Right atrium auricular region (tissue), 2 donors: ENCODE measurements at places on chromosomes 4 and X.
A peak's percentile ranks its signal among the peaks of the same experiment; 100 is the strongest.

DNA sequence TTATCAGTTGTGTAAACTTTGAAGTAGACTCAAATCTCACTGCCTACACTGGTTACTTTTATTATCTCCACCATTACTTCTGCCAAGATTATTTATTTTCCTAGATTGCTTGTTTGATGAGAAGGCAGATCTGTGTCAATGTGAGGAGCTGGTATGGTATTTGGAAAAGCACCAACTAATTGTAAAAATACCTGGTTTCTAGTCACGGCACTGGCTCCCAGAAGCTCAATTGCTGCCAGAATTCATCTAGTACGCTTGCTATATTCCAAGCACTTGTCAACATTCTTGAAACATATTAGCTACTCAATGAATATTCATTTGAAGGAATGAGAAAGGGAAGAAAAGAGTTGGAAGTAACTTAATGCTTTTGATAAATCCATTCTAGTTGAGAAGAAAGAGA is 1376.8 kb upstream of the ADGRL3 start:
- DNase-seq, result no peak

DNA sequence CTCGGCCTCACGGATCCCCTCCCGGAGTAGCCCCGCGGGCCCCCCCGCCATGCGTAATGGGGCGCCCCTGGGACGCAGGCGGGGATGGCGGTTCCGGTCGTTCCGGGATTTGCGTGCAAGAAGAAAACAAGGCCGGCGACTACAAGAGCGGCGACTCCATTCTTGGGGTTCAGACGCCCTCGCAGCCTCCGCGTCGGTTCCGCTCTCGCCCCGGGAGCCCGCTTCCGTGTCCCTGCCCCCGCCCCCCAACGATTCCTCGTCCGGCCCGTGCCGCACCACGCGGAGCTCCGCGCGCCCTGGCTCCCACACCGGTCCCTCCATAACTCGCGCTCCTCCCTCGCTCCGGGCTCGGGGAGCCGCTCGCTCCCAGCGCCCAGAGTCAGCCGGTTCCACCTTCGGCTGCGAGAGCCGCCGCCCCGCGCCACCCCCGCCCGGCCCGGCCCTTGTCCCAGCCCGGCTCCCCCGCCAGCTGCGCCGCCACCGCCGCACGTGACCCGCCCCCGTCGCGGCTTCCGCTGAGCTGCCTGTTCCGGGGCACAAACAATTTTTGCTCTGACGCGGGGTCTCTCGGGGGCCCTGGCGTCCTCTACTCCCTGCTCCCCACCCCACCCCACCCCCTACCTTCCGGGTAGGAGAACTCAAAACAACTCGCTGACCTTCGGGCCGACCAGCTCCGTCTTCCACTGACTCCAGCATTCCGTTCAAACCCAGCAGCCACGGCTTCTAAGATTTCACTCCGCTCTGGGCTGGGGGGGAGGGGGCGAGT is 78.8 kb upstream of the BCOR start:
- DNase-seq, result peak; percentile 76

- no peak for DNase-seq
These were observed 48.6 kb upstream of the NAP1L5 start for GRCh38 chr4:88746206-88746605.

GRCh38 chrX:43595931-43596330 is 60.2 kb upstream of the MAOA start:
- DNase-seq, result no peak

DNA sequence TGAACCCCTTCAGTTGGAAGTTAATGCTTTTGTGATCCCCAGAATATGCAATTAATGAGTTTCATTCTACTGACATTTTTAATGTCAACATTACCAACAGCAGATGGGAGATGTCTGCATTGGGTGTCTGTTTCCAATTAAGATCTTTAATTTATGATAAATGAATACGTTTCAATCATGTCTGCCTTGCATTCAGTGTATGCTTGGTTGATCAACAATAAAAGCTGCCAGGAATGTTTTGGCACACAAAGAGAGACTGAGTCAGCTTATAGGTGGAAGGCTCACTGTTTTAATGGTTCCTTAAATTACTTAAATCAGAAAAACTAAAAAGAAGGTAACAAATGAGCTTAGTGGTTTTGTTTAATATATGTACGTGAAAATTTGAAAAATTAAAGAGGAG is 359.9 kb upstream of the CNKSR2 start:
- DNase-seq, result no peak

GRCh38 chr4:110216129-110216528 is 17.7 kb upstream of the ELOVL6 start:
- no peak for DNase-seq

DNA sequence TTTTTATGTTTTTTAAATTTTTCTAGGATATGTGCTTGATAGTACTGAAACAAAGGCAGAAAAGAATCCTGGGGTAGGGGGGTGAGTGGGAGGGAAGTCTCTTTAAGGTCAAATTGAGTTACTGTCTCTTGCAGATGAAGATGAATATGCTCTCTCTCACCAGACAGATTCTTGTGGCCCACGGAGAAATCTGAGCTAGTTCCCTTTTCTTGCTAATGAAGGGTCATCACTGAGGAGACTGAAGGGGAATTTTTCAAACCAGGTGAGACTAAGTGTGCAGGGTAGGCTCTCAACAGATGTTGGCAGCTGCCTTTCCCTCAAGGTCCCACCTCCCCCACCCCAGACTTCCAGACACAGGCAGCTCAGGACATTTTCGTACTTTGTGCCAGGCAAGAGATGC is 21.5 kb downstream of the FAM9C start:
- no peak for DNase-seq

- no peak for DNase-seq
These were observed 901.8 kb downstream of the GLUD2 start for GRCh38 chrX:121949041-121949760.

DNA sequence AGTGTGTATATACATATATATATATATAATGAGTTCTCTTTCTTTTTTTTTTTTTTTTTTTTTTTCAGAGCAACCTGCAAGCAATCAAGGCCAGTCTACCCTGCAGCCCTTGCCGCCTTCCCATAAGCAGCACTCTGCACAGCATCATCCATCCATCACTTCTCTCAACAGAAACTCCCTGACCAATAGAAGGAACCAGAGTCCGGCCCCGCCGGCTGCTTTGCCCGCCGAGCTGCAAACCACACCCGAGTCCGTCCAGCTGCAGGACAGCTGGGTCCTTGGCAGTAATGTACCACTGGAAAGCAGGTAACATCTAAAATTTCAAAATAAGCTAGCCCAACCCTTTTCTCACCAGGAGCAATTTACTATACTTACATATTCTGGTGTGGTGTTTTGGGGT is 316.3 kb downstream of the DCTD start:
- DNase-seq, result no peak

GRCh38 chr4:94208918-94209317 is 1.3 kb downstream of the SMARCAD1 start:
- DNase-seq, result no peak

DNA sequence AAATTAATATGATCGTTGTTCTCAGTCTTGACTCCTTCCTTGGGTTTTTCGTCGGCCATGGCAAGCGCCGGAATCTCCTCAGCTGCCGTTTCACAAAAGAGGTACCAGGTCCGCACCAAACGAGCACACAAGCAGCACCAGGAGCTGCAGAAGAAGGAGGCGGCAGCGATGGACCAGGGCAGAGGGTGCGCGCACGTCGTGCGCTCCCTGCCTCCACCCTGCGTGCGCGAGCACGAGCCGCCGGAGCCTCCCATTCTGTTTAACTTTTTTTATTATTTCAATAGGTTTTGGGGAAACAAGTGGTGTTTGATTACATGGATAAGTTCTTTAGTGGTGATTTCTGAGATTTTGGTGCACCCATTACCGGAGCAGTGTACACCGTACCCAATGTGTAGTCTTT is 158.2 kb downstream of the PLS3 start:
- DNase-seq, result no peak

GRCh38 chr4:9918484-9918883 is 102.8 kb downstream of the SLC2A9 start:
- DNase-seq, result no peak

DNA sequence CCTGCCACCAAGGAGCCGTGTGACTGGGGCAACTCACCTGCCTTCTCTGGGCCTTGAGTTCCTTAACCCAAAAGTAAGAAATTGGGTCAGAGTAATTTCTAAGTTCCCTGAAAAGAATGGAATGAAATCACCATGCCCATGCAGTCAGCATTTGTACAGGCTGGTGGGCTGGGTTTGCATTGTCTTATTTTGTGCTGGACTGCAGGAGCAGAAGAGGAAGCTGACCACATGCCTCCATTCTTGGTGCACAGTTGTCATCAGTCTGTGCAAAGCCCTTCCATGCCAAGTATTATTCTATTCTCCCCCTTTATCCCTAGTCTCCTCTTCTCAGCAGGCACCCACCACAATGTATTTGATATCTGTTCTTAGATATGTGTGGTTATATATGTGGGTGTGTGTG is 56.3 kb downstream of the FHDC1 start:
- DNase-seq, result no peak

GRCh38 chr4:42724451-42724850 is 67.5 kb upstream of the ATP8A1 start:
- DNase-seq, result no peak

DNA sequence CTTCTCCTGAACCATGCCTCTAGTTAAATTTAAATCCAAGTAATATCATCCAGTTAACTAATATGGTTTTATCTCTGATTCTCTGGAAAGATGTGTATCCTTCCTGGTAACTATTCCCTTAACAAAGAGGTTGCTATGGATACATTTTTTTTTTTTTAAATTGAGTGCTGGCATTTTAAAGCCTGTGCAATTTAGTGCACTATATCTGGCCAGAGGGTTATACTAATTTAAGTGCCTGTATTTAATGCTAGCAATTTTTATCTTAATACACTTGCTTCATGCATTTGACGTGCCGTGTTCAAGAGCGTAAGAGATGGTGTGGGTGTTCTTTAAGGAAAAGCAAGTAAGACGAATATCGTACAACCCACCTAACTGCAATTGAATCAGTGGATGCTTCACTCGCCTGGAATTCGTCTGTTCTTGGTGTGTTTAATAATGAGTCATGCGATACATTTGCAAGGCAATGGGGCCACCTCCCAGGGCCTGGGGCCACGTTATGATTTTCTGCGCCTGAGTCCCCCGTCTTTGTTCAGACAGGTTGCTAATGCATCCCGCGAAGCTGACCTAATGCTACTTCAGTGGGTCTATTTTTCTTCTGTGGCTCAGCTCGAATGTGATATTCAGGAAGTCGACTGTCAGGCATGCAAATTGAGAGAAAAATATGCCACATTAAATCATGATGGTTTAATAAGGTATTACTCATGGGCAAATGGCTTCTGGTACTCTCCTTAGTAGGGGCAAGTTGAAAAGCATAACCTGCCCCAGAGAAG is 14.2 kb upstream of the MID1 start:
- DNase-seq, result no peak

DNA sequence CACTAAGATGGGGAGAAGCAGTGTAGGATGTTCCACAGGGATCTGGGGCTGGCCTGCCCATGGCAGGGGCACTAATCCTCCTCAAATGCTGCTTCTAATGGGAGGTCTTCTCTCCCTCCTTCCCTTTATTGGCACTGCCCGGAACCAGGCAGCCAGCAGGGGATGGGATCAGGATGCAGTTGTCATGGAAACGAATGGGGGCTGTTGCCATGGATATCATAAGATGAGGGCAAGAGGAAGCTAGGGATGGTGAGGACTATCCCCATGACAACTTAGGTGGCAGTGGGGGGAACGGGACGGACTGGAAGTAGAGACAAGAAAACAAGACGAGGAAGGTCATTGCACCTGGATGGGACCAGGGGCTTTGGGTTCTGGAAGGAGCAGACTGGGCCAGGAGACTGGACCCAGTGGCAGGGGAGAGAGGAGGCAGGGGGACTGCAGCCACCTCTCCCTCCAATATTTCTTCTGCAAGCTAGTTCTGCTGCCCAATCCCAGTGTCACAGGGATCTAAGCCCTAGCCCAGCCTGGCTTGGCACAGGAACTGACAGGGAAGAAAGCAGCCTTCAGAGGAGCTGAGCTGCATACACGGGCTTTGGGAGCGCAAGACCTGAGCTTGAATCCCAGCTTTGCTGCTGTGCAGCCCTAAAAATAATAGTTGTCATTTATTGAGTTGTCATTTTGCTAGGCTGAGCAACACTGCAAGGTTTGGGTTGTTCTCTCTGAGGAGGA is 19.0 kb downstream of the IQSEC2 start:
- DNase-seq, result no peak

GRCh38 chr4:132071815-132072214 is 1077.3 kb upstream of the PCDH10 start:
- no peak for DNase-seq

DNA sequence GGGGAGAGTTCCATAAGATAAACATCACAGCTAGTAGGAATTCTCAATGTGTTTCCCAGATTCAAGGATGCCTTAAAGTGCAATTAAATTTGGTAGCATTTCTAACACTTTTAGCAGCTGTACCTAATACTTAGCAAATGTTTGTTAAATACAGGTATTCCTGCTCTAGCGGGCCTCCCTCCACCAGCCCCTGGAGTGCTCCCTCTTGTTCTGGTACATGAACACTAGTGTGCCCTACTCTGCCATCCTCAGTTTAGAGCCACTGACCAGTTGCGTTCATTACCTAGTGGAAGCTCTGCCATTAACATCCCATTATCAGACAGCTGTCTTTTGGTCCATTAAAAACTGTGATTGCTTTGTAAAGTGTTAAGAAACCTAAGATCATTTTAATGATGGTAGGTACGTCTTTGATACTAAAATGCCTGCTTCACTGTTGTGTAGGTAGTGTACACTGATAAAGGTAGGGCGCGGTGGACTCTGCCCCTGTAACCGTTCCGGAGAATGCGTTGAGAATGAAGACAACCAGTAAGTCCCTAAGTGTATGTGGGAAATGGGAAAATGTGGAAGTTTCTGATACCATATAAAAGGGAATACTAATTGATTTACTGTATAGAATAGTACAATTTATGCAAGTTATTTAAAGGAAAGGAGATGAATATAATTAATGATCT is 21.7 kb downstream of the KIAA0232 start:
- no peak for DNase-seq

GRCh38 chr4:4593596-4594284 is 51.9 kb upstream of the STX18 start:
- DNase-seq, result no peak

- no peak for DNase-seq
These were observed 42.5 kb downstream of the LRBA start for GRCh38 chr4:150972592-150972991.

DNA sequence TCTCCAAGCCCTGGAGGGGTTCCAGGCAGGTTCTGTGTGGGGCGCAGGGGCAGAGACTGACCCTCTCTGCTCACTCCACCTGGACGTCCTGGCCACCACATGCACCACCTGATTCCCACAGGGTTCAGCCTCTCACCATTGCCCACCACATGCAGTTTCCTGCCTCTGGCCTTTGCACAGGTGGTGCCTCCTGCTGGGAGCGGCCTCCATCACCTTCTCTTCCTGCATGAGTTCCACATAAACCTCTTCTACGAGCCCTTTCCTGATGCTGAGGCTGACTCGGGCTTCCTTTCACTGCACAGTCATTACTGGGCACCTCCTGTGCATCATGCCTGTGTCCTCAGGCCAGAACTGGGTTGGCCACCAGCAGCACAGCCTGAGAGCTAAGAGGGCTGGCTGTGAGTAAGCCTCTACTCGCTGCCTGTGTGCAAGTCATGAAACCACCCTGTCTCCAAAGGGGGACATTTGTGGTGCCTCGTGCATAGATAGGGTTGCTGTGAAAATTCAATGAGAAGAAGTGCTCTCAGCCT is 19.9 kb downstream of the MAN2B2 start:
- no peak for DNase-seq
